Breast epithelium (tissue), 4 donors: ENCODE measurements at places on chromosomes 2 and 18.
A peak's percentile ranks its signal among the peaks of the same experiment; 100 is the strongest.

- H3K4me3 ChIP-seq = peak overlapping the region; percentile 39
- no peaks in the 10 kb centered on the region for H3K4me1 ChIP-seq
- no peaks in the 10 kb centered on the region for H3K36me3 ChIP-seq
- no peak overlapping the region for H3K27ac ChIP-seq
Observed at GRCh38 chr2:157443090-157443489, 799 bp downstream of the CYTIP start.

- H3K27me3 ChIP-seq = no peaks in the 10 kb centered on the region
- no peak overlapping the region for H3K27ac ChIP-seq
- no peak overlapping the region for H3K4me3 ChIP-seq
- H3K4me1 ChIP-seq = peaks cover 1% of the 10 kb centered on the region
- H3K36me3 ChIP-seq = no peaks in the 10 kb centered on the region
- DNase-seq = no peak
Observed at GRCh38 chr2:191252699-191253098, 7.5 kb downstream of the MYO1B start.

- H3K4me3 ChIP-seq = no peak overlapping the region
- H3K27me3 ChIP-seq = no peaks in the 10 kb centered on the region
- H3K4me1 ChIP-seq = no peaks in the 10 kb centered on the region
- DNase-seq = no peak
- H3K36me3 ChIP-seq = no peaks in the 10 kb centered on the region
Observed at GRCh38 chr2:100039291-100039980, 103.0 kb downstream of the AFF3 start.

GRCh38 chr2:74560591-74560990 lies 6.1 kb downstream of the DOK1 start:
- no peak for DNase-seq
- no peak overlapping the region for H3K4me3 ChIP-seq
- no peaks in the 10 kb centered on the region for H3K4me1 ChIP-seq
- peak overlapping the region; percentile 64 for H3K27ac ChIP-seq

DNA sequence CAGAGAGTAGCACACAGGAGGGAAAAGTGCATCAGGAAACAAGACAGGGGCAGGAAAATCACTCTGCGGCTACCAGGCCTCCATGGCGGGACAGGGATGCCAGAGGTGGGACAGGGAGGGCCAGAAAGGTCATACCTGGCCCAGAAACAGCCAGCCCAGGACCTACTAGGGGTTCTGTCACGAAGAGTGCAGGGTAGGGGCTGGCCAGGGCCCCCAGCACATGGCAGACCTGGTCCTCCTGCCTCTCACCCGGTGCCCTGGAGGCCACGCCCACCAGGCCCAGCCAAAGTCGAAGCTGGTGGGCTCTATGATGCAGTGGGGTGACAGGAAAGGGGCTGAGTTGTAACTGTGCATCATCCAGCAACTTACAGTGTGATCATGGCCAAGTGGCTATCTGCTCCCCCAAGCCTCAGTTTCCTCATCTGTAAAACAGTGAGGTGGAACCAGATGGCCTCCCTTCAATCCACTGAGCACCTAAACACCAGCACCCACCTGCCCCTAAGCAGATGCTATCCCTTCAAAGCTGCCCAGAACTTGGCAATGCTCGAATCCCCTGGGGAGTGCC lies 10.6 kb downstream of the CYP26B1 start:
- no peaks in the 10 kb centered on the region for H3K27me3 ChIP-seq
- no peak overlapping the region for H3K27ac ChIP-seq
- peak; percentile 37 for DNase-seq
- H3K36me3 ChIP-seq = no peaks in the 10 kb centered on the region
- H3K4me1 ChIP-seq = no peaks in the 10 kb centered on the region

DNA sequence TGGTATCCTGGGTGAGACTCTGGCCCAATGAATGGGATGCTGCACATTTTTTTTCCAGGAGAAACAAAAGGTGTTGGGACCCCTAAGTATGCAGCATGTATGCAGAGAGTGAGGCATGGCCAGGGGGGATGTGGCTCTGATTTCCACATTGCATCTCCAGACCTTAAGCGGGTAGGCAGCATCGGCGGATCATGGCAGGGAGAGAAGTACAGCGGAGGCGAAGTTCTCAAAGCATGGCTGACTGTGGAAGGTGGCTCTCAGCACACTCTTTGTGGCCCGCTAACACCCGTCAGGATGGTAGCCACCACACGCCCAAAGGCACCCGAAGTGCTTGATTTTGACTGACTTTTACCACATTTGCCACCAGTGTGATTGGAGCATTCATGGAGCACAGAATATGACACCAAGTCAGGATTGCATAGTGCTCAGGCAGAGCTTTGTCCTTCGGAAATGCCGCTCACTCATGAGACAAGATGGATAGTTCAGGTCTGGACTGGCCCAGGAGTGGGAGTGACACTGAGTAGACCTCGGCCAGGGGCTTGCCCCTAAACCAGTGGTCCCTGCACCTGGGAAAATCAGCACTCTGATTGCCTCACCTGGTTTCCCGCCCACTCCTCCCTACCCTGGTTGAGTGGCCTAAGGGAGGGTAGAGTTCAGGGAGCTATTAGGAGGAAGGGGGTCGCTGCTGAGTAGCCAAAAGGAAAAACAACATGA lies 14.2 kb downstream of the INPP4A start:
- no peaks in the 10 kb centered on the region for H3K36me3 ChIP-seq
- no peak overlapping the region for H3K4me3 ChIP-seq
- no peaks in the 10 kb centered on the region for H3K4me1 ChIP-seq
- no peak for DNase-seq
- H3K27me3 ChIP-seq = no peaks in the 10 kb centered on the region

DNA sequence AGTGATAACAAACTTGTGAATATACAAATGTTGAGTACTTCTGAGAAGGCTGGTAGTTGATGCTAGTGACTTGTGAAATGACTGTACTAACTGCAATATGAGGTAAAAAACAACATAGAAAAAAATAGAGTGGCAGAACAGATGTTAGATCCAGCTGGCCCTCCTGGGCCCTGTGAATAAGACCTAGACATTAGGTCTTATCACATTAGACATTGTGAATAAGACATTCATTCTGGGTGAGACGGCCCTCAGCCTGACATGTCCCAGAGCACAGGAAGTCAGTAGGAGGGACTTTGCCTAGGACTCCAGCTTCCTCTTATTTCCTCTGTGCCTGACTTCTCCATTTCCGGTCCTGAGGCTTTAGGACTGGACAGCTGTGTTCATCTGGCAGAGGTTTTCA lies 22.9 kb downstream of the DOK1 start:
- no peak for DNase-seq
- H3K4me1 ChIP-seq = peaks cover 4% of the 10 kb centered on the region
- H3K36me3 ChIP-seq = no peaks in the 10 kb centered on the region
- H3K27ac ChIP-seq = peak overlapping the region; percentile 57

- H3K27ac ChIP-seq = peak overlapping the region; percentile 98
- no peaks in the 10 kb centered on the region for H3K36me3 ChIP-seq
- H3K4me3 ChIP-seq = peak overlapping the region; percentile 100
- H3K4me1 ChIP-seq = no peaks in the 10 kb centered on the region
- DNase-seq = peak; percentile 74
- no peaks in the 10 kb centered on the region for H3K27me3 ChIP-seq
Observed at GRCh38 chr2:200812122-200813022, 662 bp downstream of the BZW1 start.

DNA sequence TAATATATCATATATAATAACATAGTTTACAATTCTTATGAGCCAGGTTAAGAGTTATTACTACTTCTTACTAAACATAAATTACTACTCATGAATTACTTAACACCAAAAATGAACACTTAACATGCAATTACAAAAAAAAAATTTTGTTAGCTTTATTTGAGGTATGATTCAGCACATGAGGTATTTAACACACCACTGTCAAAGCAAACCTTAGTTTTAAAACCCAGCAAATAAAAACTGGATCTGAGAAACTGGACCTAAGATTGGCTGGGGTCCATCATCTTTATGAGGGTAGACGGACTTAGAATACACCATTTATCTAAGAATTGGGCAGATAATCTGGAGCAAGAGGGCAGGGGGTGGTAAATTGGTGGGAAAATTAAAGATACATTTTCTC lies 81.8 kb upstream of the CREB1 start:
- no peak overlapping the region for H3K27ac ChIP-seq
- H3K4me3 ChIP-seq = no peak overlapping the region
- H3K4me1 ChIP-seq = no peaks in the 10 kb centered on the region
- H3K36me3 ChIP-seq = no peaks in the 10 kb centered on the region
- no peak for DNase-seq
- H3K27me3 ChIP-seq = no peaks in the 10 kb centered on the region

DNA sequence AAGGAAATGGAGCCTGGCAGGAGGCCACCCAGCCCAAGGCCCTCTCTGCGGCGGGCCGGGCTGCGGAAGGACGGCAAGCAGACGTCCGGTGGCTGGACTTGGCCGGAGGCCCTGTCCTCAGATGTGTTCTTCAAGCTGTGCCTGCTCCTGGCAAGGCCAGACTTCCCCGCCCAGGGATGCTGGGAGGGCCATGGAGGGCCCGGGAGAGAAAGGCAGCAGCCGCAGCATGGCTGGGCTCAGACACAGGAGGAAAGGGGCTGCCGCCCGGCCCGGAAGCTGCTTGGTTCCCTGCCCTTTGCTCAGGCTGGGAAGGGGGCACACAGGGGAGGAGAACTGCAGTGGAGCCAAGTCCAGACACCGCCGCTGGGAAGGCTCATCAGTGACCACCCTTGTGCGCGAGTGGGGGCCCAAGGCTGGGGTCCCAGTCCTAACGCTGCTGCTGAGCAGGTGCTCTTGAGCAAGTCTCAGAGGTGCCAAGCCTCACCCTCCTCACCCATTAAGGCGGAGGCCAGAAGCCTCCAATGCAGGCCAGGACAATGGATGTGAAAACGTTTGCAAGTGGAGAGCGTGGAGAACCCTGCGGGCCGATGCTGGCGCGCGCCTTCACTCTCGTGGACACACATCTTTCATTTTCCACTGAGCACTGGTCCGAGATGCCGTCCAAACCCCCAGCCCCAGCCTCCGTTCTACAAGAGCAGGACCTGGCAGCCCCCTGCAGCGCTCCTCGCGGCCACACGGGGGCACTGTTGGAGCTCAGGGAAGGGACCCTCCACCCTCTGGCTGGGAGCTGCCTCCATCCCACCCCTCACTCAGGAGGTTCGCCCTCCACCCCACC lies 7.9 kb downstream of the CROCC2 start:
- H3K36me3 ChIP-seq = no peaks in the 10 kb centered on the region
- peaks cover 19% of the 10 kb centered on the region for H3K4me1 ChIP-seq
- no peaks in the 10 kb centered on the region for H3K27me3 ChIP-seq

DNA sequence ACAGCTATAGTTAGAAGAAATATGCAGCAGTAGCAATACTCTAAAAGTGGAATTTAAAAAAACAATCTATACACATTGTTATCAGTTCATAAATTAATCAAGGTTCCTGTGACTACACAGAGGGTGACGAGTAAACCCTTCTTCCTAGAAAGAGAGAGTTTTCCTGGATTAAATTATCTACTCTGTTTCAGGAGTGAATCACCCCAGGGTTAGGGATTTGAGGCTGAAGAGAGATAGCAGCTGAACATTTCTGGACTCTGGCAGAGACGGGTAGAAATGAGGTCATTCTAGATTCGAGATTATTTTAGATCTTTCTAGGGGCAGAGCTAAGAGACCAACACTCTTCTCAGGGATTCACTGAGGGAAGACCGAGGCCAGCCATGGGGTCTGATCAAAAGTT lies 38.8 kb upstream of the PMAIP1 start:
- no peaks in the 10 kb centered on the region for H3K36me3 ChIP-seq
- no peaks in the 10 kb centered on the region for H3K4me1 ChIP-seq
- peaks cover 4% of the 10 kb centered on the region for H3K27me3 ChIP-seq
- no peak overlapping the region for H3K4me3 ChIP-seq
- DNase-seq = no peak

- no peaks in the 10 kb centered on the region for H3K36me3 ChIP-seq
- no peak overlapping the region for H3K4me3 ChIP-seq
- no peak for DNase-seq
- H3K27me3 ChIP-seq = no peaks in the 10 kb centered on the region
Observed at GRCh38 chr2:78861546-78861945, 164.0 kb upstream of the REG3G start.

DNA sequence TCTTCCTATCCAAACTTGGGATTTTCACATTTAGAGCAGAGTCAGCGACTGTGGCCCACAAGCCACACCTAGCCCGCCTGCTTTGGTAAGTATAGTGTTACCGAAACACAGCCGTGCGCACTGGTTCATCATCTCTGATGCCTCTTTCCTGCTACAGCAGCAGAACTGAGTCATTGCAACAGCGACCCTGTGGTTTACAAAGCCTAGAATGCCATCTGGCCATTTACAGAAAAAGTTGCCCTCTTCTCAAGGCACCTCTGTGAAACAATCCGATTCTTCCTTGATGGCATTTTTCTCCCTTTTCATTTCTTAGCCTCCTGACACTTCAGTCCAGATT lies 10.7 kb upstream of the IAH1 start:
- H3K4me1 ChIP-seq = no peaks in the 10 kb centered on the region
- no peaks in the 10 kb centered on the region for H3K27me3 ChIP-seq
- no peak overlapping the region for H3K27ac ChIP-seq
- no peak overlapping the region for H3K4me3 ChIP-seq
- no peak for DNase-seq

DNA sequence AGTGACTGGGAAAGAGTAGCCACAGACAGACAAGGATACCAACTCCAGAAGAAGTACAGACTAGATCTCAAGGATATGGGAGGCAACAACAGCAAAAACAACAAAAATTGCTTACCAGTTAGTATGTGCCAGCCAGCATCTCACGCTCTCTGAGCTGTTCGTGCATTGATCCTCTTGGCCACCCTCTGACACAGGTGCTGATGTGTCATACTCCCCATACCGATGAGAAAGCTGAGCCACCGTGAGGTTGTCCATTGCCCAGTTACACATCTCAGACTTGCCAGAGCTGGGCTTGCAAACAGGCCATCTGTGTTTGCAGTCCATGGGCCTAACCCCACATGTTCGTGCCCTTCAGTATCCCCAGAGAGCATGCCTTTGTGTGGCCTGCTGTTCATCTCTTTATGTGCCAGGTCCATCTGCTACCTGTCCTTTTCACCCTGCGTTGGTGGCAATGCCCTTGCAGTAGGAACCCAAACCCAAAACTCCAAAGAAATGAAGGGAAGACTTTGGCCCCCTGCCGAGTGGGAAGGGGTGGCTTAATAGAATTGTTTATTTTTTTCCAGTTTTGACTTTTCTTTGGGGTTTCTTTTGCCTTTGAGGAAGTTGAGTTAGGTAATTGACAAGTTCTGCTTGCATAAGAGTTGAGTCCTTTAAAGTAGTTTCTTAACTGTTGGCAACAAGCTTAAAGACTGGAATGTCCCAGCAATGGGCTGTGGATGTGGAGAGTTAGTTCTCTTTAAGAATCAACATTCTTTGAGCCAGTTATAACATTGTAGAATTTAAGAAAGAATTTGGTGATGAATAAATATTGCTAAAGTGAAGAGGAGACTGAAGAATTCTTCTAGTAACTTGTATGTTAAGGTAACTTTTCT lies 46.7 kb downstream of the LYPD6B start:
- no peak overlapping the region for H3K27ac ChIP-seq
- H3K4me1 ChIP-seq = no peaks in the 10 kb centered on the region
- H3K4me3 ChIP-seq = no peak overlapping the region
- no peaks in the 10 kb centered on the region for H3K27me3 ChIP-seq
- no peak for DNase-seq

DNA sequence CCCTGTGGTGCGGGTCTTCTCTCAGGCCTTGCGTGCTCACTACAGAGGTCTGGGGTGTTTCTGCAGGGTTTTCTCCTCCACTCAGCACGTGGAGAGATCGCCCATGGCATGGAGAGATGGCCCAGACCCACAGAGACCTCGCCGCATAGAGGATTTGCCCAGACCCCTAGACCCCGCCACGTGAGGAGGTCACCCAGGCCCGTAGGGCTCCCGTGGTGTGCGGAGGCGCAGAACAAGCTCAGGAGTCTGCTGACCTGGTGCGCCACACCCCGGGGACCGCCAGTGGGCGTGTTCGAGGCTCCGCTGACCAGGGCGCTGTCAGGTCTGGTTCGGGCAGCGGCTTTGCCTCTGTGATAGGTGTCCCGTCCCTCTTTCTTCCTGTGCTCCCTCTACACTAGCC lies 64.5 kb downstream of the ADI1 start:
- H3K4me1 ChIP-seq = no peaks in the 10 kb centered on the region
- no peak overlapping the region for H3K27ac ChIP-seq
- H3K36me3 ChIP-seq = peaks cover 9% of the 10 kb centered on the region
- no peak overlapping the region for H3K4me3 ChIP-seq
- no peaks in the 10 kb centered on the region for H3K27me3 ChIP-seq
- DNase-seq = no peak
